ENCODE measurements at places on chromosomes 16 and 17.

DNA sequence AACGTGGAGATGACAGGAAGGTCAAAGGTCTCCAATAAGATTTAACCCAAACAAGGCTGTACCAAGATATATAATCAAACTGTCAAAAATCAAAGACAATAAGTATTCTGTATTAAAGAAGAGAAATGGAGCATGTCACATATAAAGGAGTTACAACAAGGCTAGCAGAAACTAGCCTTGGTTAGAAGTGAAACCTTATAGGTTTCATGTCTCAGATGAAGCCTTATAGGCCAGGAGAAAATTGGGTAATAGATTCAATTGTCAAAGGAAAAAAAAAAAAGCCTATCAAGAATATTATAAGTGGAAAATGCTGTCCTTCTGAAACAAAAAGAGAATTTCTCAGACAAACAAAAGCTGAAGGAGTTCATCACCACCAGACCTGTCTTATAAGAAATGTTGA lies 419.4 kb downstream of the CDH11 start:
- no peak for DNase-seq

- DNase-seq: no peak
These were observed 299.8 kb upstream of the PSMD7 start for GRCh38 chr16:73996624-73997339.

GRCh38 chr16:12470311-12471229 lies 333.1 kb downstream of the CPPED1 start:
- DNase-seq: no peak

GRCh38 chr16:24357511-24357910 lies 101.4 kb downstream of the CACNG3 start:
- no peak for DNase-seq

- DNase-seq: no peak
These were observed 31.8 kb upstream of the NAT9 start for GRCh38 chr17:74807925-74808324.

GRCh38 chr17:14737984-14738651 lies 437.2 kb downstream of the HS3ST3B1 start:
- peak; percentile 20 for DNase-seq
